Stimulated activated CD4-positive, alpha-beta T cell treated with anti-CD3 and anti-CD28 coated beads, Interleukin-4, amount 100 ng/mL, for 1 hour (primary cell): ENCODE measurements at places on chromosomes 2 and 18.

DNA sequence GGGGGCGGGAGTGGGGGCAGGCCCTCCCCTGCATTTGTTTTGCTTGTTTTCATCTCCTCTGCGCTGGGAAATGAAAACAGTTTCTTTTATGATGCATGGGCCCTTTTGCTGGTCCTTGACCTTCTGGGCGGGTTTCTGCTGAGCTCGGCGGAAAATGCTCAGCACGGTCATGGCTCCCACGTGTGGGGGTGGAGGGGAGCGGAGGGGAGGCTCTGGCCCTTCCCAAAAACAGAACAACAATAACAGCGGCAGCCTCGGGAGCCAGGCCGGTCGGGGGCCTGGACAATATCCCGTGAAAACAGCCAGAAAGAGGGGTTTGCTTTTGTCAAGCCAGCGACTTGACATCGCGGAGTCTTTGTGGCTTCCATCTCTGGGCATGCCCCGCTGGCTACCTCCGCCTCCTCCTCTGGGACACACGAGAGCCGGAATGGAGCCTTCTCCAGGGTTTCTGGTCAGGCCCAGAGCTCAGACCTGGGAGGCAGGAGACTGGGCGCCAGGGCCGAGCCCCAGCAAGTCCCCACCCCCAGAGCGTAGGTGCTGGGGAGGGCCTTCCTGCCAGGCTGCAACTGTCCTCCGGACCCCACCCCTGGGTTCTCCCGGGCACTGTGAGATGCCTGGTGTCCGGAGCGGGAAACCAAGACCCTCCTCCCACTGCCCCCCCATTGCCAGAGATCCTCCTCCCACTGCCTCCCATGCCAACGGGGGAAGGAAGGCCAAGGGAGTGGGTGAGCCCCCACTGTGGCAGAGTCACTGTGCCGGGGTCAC lies 35.9 kb upstream of the SNED1 start:
- DNase-seq = no peak

DNA sequence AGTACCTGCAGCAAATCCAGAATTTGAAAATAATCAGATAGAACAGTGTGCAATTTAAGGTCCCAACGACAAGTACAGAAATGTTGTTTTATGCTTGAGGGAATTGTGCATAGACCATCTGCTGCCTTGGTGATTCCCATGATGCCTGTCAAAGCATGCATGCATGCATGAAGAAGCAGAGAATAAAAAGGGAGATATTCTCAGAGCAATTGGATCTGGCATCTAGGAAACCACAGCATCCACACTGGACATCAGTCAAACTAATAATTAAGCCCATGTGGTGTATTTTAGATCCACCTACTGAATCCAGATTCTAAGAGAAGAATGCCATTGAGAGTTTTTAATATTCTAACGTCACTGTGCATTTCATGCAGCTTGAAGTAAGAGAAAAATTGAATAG lies 361.2 kb downstream of the FSIP2 start:
- DNase-seq = no peak

DNA sequence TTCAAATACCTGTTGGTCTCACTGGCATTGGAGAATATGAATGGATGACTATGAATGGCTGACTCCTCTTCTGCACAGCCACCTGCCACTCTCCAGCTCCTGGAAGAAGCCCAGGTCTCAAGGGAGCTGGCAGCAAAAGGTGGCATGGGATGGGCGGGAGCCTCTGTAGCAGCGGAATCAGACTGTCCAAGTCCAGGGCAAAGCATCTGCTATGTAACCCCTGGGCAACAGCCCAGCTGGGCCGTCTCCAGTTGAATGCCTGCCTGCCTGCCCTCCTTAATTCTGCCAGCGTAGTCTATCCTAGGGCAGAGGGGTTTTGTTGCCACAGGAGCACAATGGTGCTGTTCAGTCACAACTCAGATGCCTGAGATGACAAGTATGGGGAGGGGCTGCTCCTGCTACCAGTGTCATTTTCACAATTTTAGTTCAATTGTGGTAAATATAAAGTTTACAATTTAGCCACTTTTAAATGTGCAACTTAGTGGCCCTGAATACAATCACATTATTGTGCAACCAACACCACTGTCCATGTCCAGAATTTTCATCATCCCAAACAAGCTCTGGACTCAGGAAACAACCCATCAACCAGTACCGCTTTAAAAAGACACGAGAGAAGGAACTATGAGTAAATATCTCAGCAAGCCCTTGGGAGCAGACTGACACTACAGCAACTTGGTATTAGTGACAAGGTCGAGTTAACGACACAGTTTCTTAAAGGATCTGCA lies 115.2 kb downstream of the MYO5B start:
- no peak for DNase-seq

DNA sequence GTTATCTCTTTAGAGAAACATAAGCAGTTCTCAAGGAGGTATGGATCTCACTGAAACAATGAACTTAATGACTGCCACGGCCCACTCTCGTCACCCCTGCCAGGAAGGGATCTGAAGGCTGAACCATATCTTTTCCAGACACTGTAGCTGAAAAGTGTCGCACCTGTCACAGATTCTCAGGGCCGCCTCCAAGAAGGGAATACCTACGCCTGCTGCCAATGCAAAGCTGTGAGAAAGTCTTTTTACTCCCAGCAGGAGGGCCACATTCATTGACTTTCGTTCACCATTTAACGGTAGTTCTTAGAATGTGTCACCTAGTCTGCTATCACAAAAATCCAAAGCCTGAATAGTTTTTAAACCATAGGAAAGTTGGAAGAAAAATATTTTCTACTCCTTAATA lies 66.7 kb upstream of the SH3BP4 start:
- no peak for DNase-seq

- no peak for DNase-seq
These were observed 160.0 kb downstream of the UBE2E3 start for GRCh38 chr2:181140414-181140813.

DNA sequence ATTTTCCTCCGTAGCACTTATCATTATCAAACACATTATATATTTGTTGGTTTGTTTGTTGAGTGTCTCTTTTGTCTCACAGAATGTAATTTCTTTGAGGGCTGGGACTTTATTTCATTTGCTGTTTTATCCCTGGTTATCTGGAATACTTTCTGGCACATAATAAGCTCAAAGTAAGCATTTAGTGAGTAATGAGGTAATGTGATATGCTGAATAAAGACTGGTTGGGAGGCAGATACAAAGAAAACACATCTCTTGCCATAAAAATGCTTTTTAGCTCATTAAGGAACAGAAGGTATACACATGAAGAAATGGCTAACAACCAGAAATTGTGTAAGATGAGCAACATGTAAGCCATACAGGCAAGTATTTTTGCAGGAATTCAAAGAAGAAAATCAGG lies 1411.8 kb downstream of the LRP1B start:
- DNase-seq = no peak

DNA sequence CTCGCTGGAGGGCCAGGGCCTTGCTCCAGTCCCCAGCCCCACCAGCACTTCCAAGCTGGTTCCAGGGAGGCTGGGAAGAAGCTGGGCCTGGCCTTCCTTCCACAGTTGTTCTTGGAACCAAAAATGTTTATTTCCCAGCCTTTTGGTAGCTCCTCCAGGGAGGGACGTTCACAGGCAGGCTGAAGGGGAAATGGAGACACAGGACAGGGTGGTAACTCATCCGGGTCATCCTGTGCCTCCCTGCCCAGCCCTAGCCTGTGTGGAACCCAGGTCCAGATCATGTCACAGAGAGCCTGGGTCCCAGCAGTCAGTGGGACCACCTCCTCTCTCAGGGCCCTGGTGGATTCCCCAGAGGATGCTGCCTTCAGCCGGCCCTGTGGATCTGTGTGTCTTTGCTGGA lies 12.5 kb upstream of the ARMC9 start:
- no peak for DNase-seq

DNA sequence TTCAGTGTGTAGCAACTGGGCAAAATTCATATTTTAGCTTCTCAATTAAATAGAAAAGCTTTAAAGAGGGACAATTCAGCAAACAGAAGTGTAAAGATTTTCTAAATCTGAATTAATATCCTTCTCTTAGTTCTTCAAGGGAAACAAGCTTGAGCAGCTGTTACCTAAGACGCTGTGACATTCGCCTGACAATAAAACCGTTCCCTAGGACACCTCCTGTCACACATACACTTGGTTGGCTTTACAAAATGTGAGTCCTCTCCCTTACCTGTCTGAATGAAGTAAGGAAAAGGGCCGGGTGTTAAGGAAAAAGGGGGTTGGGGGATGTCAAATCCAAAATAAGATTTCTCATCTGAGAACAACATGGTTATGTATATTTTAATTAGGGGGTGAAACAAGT lies 2.1 kb downstream of the SERTAD2 start:
- no peak for DNase-seq

DNA sequence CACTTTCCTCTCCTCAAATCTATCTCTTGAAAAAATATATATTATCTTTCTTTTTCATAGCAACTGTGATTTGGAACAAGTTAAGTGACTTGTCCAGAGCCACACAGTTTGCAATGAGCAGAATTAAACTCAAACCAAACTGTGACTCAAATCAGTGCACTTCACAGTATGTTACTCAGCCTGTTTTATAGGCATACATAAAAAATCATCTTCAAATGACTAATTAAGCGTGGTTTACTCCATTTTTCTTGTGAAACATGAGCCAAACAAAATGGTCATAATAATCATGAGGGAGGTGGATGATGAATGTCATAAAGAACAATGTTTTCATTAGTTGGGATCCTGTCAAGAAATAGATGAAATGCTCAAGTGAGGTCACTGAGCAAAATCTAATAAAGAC lies 6.1 kb upstream of the CCDC178 start:
- no peak for DNase-seq

GRCh38 chr18:13615432-13615861 lies 110.9 kb downstream of the FAM210A start:
- DNase-seq = no peak

DNA sequence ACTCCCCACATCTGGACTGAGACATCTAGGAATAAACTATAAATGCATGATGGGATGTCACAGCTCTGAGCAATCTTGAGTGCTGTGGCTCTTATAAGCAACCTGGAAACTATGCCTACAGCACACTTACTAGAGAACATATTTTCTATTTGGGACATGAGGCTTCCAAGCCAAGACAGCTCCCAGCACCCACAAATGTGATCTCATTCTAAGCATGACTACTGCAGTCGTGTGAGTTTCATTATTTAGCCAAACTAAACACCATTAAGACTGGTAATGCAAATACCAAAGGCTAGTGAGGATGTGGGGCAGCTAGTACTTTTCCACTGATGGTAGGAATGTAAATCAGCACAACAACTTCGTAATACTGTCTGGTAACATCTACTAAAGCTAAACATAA lies 72.5 kb downstream of the RTTN start:
- no peak for DNase-seq

GRCh38 chr18:42005782-42006181 lies 50.7 kb downstream of the PIK3C3 start:
- no peak for DNase-seq

- no peak for DNase-seq
These were observed 85.7 kb upstream of the UGP2 start for GRCh38 chr2:63755965-63756364.

- no peak for DNase-seq
These were observed 147.2 kb upstream of the SPATS2L start for GRCh38 chr2:200159357-200159707.

DNA sequence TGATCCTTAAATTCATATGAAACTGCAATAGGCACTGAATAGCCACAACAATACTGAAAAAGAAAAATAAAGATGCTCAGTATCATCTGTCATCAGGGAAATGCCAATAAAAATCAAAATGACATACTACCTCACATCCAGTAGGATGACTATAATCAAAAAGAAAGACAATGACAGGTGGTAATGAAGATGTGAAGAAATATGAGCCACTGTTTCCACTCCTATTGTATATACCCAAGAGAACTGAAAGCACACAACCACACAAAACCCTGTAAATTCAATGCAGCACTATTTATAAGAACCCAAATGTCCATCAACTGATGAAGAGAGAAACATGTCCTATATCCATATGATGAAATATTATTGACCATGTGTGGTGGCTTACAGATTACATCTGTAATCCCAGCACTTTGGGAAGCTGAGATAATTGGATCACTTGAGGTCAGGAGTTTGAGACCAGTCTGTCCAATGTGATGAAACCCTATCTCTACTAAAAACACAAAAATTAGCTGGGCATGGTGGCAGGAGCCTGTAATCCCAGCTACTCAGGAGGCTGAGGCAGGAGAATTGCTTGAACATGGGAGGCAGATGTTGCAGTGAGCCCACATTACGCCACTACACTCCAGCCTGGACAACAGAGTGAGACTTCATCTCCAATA lies 39.9 kb downstream of the MAP3K2 start:
- no peak for DNase-seq

GRCh38 chr2:229927817-229928321 lies 5.6 kb downstream of the FBXO36 start:
- DNase-seq = no peak

GRCh38 chr2:175734686-175735085 lies 267.4 kb downstream of the LNPK start:
- DNase-seq = no peak

- DNase-seq = no peak
These were observed 2.6 kb downstream of the STK25 start for GRCh38 chr2:241505781-241506201.

- no peak for DNase-seq
These were observed 43.6 kb upstream of the IHH start for GRCh38 chr2:219104107-219105035.
